Activated T-helper 1 cell treated with anti-CD3 and anti-CD28 coated beads, Interleukin-12 subunit alpha, Interleukin-12 subunit beta, Interleukin-2, Interleukin-4 antibody, amounts not matched to agents 30 ng/mL and 10 ng/mL and 1 ng/mL, durations not matched to agents 14 hours and 24 hours and 36 hours (primary cell): ENCODE measurements at places on chromosomes 12 and 14. TPM values are rescaled to one million over a fixed set of nuclear protein-coding genes. Genes with fewer than 3 reads are reported as not detected.

Gene EP400
- 66.6 TPM in 2 replicates for total RNA-seq

Gene ST8SIA1
- total RNA-seq: 0.17 and 0.57 TPM in 2 replicates

Gene TAS2R8
- not detected in 2 replicates for total RNA-seq

Gene OVCH1
- total RNA-seq: not detected in 2 replicates

- H3K36me3 ChIP-seq: no peaks in the 10 kb centered on the region
- H3K4me3 ChIP-seq: no peak overlapping the region
- no peaks in the 10 kb centered on the region for H3K4me1 ChIP-seq
- no peak for DNase-seq
- no peak overlapping the region for H3K27ac ChIP-seq
Observed at GRCh38 chr14:100841761-100842403, 16.0 kb downstream of the MEG3 start.

GRCh38 chr14:103127861-103128598, 4.8 kb downstream of the TNFAIP2 start:
- no peak overlapping the region for H3K4me3 ChIP-seq
- H3K27ac ChIP-seq: no peak overlapping the region
- H3K27me3 ChIP-seq: peaks cover 5% of the 10 kb centered on the region
- H3K4me1 ChIP-seq: no peaks in the 10 kb centered on the region
- DNase-seq: no peak
- no peaks in the 10 kb centered on the region for H3K36me3 ChIP-seq

DNA sequence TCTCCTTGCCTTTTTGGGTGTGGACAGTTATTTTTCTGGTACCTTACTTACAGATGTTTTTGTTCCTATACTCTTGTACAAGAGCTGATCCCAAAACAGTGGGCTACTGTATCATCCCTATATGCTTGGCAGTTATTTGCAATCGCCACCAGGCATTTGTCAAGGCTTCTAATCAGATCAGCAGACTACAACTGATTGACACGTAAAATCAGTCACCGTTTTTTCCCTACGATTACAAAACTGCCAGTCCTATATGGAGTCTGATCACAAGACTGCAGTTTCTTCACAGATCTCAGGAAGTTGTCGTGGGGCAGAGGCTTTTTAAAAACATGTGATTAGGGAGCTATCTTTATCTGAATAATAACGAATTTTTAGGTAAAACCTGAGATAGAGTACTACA, 1.3 kb downstream of the LYSET start:
- H3K27me3 ChIP-seq: no peaks in the 10 kb centered on the region
- H3K4me1 ChIP-seq: peaks cover 38% of the 10 kb centered on the region
- H3K27ac ChIP-seq: no peak overlapping the region

DNA sequence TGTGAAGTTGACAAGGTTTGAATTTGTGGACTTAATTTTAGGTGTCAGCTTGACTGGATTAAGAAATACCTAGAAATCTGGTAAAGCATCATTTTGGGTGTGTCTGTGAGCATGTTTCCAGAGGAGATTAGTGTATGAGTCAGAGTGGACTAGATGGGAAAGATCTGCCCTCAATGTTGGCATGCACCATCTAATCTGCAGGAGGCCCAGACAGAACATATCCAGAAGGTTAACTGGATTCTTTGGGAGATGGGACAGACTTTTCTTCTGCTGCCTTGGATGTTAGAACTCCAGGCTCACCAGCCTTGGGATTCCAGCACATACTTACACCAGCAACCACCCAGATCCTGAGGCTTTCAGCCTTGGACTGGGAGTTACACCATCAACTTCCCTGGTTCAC, 14.1 kb downstream of the SGPP1 start:
- peaks cover 30% of the 10 kb centered on the region for H3K36me3 ChIP-seq
- DNase-seq: no peak
- H3K27me3 ChIP-seq: no peaks in the 10 kb centered on the region
- no peak overlapping the region for H3K4me3 ChIP-seq
- H3K4me1 ChIP-seq: peaks cover 26% of the 10 kb centered on the region

GRCh38 chr12:121438905-121439304, 39.0 kb downstream of the RNF34 start:
- H3K27me3 ChIP-seq: no peaks in the 10 kb centered on the region
- H3K36me3 ChIP-seq: peaks cover 55% of the 10 kb centered on the region
- H3K4me3 ChIP-seq: no peak overlapping the region
- H3K27ac ChIP-seq: no peak overlapping the region
- no peaks in the 10 kb centered on the region for H3K4me1 ChIP-seq
- DNase-seq: no peak

GRCh38 chr12:53952871-53953734, 1.6 kb upstream of the HOXC12 start:
- peaks cover 88% of the 10 kb centered on the region for H3K27me3 ChIP-seq
- H3K4me3 ChIP-seq: no peak overlapping the region
- H3K4me1 ChIP-seq: no peaks in the 10 kb centered on the region

- no peaks in the 10 kb centered on the region for H3K36me3 ChIP-seq
- no peak overlapping the region for H3K4me3 ChIP-seq
- no peaks in the 10 kb centered on the region for H3K4me1 ChIP-seq
- H3K27me3 ChIP-seq: no peaks in the 10 kb centered on the region
Observed at GRCh38 chr14:104076743-104077142, 8.8 kb upstream of the ASPG start.

DNA sequence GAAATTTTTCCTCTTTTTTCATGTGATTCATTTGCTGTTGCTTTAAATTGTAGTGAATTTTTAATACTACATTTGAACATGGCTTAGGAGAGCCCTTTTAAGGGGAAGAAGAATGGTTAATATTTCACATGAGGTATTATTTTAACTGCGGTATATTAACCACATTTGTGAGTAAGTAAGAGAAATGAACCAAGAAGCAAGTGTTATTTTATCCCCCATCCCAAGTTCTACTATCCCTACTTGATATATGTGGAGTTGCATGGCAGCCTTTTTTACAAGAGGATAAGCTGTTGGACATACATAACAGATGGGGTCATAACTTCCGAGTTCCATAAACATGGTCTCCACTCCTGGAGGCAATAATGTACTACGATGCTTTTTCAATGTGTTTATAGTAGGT, 623.3 kb downstream of the LRFN5 start:
- H3K36me3 ChIP-seq: no peaks in the 10 kb centered on the region
- H3K4me3 ChIP-seq: no peak overlapping the region
- no peaks in the 10 kb centered on the region for H3K27me3 ChIP-seq
- no peak overlapping the region for H3K27ac ChIP-seq
- no peaks in the 10 kb centered on the region for H3K4me1 ChIP-seq
